ENCODE measurements at places on chromosomes 12 and 14. TPM values are rescaled to one million over a fixed set of nuclear protein-coding genes. Genes with fewer than 3 reads are reported as not detected.

MYO1H gene
- not detected for total RNA-seq

- H3K4me3 ChIP-seq: no peak overlapping the region
- no peaks in the 10 kb centered on the region for H3K36me3 ChIP-seq
- no peaks in the 10 kb centered on the region for H3K27me3 ChIP-seq
- peak; percentile 71 for DNase-seq
- H3K27ac ChIP-seq: no peak overlapping the region
These were observed 8.4 kb upstream of the EP400 start for GRCh38 chr12:131941116-131941986.

- H3K27me3 ChIP-seq: no peaks in the 10 kb centered on the region
- no peak overlapping the region for H3K4me3 ChIP-seq
- DNase-seq: no peak
- H3K4me1 ChIP-seq: no peaks in the 10 kb centered on the region
These were observed 103.7 kb downstream of the SMOC1 start for GRCh38 chr14:69982886-69983285.

GRCh38 chr12:84696908-84697540 lies 215.6 kb downstream of the SLC6A15 start:
- no peaks in the 10 kb centered on the region for H3K4me1 ChIP-seq
- no peak overlapping the region for H3K27ac ChIP-seq
- DNase-seq: no peak
- no peak overlapping the region for H3K4me3 ChIP-seq
- H3K36me3 ChIP-seq: no peaks in the 10 kb centered on the region

CMKLR1 gene
- 55.4 TPM for total RNA-seq

DNA sequence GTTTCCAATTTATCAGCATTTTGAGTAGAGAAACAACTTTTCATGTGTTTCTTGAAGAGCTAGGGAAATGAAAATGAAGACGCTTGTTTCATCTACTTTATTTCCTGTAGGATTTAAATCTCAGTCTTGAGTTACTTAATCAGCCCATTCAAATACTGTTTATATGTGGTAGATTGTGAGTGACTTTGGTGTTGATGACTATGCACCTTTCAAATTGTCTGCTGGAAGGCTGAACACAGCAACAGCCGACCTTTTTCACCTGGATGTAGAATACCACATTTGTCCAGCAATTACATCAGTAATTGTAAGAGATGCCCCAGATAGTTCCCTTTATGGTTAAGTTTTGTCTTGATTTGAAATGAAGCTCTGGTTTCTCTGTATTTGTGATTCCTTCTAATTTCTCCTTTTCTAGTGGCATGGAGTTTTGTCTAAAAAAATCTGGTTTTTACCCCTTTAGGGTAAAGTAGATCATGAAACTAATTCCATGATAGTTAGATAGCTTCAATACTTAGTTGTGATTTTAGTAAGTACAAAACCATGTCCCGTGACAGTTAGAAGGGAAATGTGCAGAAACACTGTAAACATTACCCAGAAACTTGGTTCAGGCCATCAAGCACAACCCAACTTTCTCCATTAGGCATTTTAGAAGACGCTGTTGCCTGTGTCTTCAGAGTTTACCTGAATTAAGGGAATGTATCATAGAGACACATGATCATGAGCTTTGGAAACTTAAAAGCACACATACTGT lies 165.0 kb downstream of the SRGAP1 start:
- no peak overlapping the region for H3K4me3 ChIP-seq
- H3K27me3 ChIP-seq: no peaks in the 10 kb centered on the region
- no peak for DNase-seq
- no peak overlapping the region for H3K27ac ChIP-seq

SLC5A8 gene
- not detected for total RNA-seq

LIMA1 gene
- 177 TPM for total RNA-seq

PDE6H gene
- not detected for total RNA-seq

P2RX2 gene
- not detected for total RNA-seq

DNA sequence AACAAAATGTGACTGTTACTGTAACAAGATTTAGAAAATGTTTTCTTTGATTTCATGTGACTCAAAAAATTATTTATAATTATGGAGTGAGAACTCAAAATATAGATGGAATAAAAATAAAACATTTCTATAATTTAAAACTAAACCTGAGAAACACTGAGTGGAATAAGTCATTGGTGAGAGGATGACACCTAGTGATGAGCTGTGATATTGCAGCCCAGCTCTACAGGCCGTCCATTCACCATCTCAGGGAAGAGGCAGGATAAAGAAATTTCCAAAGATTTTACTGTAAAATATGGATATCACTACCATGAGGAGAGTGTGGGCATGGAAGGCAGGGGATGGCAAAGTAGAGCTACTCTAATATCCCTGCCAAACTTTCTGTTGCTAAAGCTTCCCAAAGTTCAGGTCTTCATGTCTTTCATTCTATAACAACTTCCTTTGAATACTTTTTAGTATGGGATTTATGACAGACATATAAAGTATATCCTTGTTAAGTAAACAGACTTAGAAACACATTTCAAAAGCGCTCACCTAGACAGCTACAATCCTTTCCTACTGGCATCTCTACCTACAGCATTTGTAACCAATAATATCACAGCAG lies 308.0 kb downstream of the ITPR2 start:
- H3K27ac ChIP-seq: no peak overlapping the region
- H3K4me1 ChIP-seq: no peaks in the 10 kb centered on the region

DIO3 gene
- total RNA-seq: 3.9 TPM

BICDL1 gene
- 1.7 TPM for total RNA-seq

GRCh38 chr14:68756734-68757133 lies 36.1 kb downstream of the ZFP36L1 start:
- no peak overlapping the region for H3K27ac ChIP-seq
- peak; percentile 24 for DNase-seq
- H3K27me3 ChIP-seq: no peaks in the 10 kb centered on the region
- H3K4me3 ChIP-seq: no peak overlapping the region

CIROP gene
- total RNA-seq: not detected

KRT73 gene
- total RNA-seq: not detected

TMEM30B gene
- 54.8 TPM for total RNA-seq

GRCh38 chr14:22200977-22201605 lies 387.9 kb downstream of the DAD1 start:
- H3K36me3 ChIP-seq: no peaks in the 10 kb centered on the region
- no peak overlapping the region for H3K27ac ChIP-seq

DNA sequence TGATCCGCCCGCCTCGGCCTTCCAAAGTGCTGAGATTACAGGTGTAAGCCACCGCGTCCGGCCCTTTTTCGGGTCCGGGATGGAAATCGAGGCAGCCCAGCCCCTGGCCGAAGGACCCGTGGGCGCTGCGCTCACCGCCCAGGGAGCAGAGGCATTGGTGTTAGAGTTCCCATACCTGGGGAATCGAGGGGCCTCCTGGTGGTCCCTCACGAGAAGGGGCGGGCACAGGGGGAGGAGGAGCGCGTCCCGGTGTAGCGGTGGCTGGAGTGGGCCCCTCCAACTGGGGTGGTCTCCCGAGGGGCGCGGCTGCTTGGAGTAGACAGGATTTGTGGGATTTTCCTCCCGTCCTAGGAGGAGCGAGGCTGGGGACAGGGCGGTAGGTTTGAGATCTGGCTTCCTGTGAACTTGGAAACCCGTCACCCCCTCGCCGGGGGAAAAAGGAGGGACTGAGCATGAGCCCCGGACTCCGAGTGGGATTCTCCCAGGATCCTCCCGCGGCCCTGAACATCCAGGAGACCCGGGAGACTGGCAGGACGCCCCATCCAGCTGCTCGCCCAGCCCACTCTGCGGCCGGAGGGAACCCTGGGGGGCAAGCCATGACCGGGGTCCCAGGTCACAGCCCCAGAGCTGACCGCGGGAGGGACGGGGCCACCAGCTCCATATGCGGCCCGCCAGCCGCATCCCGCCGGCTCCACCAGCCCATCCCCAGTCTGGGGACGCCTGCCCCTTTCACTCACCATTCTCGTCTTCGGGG lies 70.9 kb downstream of the ASCL4 start:
- no peaks in the 10 kb centered on the region for H3K4me1 ChIP-seq
- H3K27me3 ChIP-seq: no peaks in the 10 kb centered on the region
- no peaks in the 10 kb centered on the region for H3K36me3 ChIP-seq

DNA sequence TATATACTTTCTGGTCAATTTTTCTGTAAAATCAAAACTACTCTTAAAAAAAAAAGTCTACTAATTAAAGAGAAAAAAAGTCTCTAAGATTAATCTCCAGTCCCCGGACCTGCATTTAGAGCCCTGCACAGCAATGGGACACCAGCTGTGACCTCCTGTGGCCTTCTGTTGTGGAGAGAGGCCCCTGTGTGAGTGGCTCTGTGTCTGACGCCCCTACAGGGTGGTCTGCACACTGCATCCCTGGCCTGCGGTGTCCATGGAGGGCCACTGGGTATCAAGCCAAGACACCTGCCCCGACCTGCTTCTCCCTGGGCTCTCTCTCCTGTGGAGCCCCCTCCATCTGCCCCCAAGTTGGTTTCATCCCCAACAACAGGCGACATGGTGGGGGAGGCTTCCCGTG lies 248.0 kb upstream of the DIO3 start:
- no peaks in the 10 kb centered on the region for H3K36me3 ChIP-seq
- no peak for DNase-seq
- peaks cover 1% of the 10 kb centered on the region for H3K27me3 ChIP-seq

GRCh38 chr12:50083301-50083700 lies 1.8 kb upstream of the SMARCD1 start:
- no peak overlapping the region for H3K4me3 ChIP-seq
- no peak overlapping the region for H3K27ac ChIP-seq
- H3K4me1 ChIP-seq: no peaks in the 10 kb centered on the region
- no peaks in the 10 kb centered on the region for H3K36me3 ChIP-seq
- no peaks in the 10 kb centered on the region for H3K27me3 ChIP-seq

GRCh38 chr14:95126906-95127530 lies 30.3 kb downstream of the DICER1 start:
- H3K27ac ChIP-seq: no peak overlapping the region
- DNase-seq: no peak
- no peaks in the 10 kb centered on the region for H3K27me3 ChIP-seq
- H3K36me3 ChIP-seq: peaks cover 3% of the 10 kb centered on the region

KLHDC1 gene
- 19.4 TPM for total RNA-seq

DNA sequence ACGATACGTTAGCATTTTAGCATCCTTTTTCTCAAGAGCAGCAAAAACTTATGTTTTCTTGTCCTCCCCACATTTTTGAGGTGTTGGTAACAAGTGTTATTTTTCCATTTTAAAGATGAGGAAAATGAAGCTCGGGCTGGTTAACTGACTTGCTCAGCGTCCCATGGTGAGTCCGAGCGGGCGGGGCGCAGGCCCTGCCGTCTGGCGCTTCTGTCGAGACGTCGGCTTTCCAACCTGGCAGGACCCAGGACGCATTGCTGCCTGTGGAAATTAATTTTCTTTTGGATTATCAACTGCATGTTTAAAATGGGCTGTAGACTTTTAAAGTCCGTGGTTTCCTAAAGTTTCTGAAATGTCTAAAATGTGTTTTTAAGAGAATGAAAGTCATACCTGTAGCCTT lies 30.4 kb downstream of the XRCC3 start:
- H3K36me3 ChIP-seq: no peaks in the 10 kb centered on the region
- peak; percentile 17 for DNase-seq
- no peaks in the 10 kb centered on the region for H3K27me3 ChIP-seq
- H3K4me3 ChIP-seq: no peak overlapping the region
- no peaks in the 10 kb centered on the region for H3K4me1 ChIP-seq
- no peak overlapping the region for H3K27ac ChIP-seq

DNA sequence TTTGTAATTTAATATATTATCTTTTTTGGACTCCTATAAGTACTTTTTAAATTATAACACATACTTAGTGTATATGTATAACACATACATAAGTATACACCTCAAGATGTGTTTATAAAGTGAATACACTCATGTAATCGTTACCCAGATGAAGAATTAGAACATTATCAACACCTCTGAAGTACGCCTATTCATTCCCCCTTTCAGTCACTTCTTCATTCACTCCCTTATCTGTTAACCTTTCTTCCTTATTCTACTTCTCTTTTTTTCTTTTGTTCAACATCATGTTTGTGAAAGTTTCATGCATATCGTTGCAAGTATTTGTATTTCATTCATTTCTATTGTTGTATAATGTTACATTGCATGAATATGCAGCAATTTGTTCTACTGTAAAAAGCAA lies 98.5 kb downstream of the ARID2 start:
- no peak overlapping the region for H3K4me3 ChIP-seq
- H3K4me1 ChIP-seq: no peaks in the 10 kb centered on the region
- H3K27me3 ChIP-seq: no peaks in the 10 kb centered on the region
- no peak for DNase-seq
- no peak overlapping the region for H3K27ac ChIP-seq

GYS2 gene
- total RNA-seq: not detected

DNA sequence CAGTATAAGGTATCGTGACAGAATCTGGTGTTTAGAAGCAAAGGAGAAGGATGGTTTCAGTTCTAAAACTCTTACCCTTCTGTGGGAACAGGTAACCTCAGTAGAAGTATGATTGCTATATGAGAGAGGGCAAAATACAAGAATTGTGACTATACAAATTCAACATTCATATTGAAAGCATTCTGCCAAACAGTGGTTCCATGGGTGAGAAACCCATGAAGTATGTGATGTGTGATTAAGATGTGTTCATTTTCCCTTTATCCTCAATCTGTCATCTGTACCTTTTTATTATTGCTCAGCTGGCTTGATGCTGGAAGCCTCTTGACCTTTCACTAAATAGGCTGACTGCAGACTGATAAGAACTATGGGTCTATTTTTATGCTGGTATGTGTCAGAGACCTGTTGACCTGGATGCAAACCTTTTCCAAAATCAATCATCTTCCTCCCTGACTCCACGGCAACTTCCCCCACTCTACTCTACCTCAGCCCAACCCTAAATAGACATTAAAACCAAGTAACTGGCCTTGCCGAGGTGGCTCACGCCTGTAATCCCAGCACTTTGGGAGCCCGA lies 109.6 kb downstream of the STXBP6 start:
- no peak for DNase-seq
- no peak overlapping the region for H3K27ac ChIP-seq
- H3K36me3 ChIP-seq: no peaks in the 10 kb centered on the region
- no peaks in the 10 kb centered on the region for H3K27me3 ChIP-seq
- no peaks in the 10 kb centered on the region for H3K4me1 ChIP-seq
- H3K4me3 ChIP-seq: no peak overlapping the region

PSMB5 gene
- total RNA-seq: 68.4 TPM

DNA sequence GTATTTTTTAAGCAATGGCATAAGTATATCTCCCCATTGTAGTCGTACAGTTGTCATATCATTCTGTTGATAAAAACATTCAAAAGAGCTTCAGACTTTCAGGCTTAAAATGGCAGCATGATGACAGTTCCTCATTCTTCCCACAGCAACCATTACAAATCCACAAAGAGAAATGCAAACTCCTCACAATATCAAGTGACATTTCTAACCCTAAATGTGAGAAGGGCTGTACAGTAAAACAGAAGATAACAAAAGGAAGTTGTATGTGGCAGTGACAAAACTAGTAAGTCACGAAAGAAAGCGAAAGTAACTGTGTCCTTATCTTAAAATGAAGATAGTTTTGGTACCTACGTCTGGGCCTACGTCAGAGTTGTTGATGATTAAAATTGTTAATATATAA lies 46.7 kb downstream of the GXYLT1 start:
- no peak overlapping the region for H3K27ac ChIP-seq
- no peaks in the 10 kb centered on the region for H3K36me3 ChIP-seq
- H3K4me1 ChIP-seq: no peaks in the 10 kb centered on the region
- DNase-seq: no peak
- H3K4me3 ChIP-seq: no peak overlapping the region
